ENCODE measurements at places on chromosomes 12 and 14.

GRCh38 chr12:67241482-67241881, 27.7 kb upstream of the CAND1 start:
- DNase-seq: no peak

GRCh38 chr12:26429070-26429691, 233.8 kb downstream of the SSPN start:
- DNase-seq: no peak

GRCh38 chr14:32129124-32129523, 52.0 kb downstream of the ARHGAP5 start:
- DNase-seq: peak; percentile 21

GRCh38 chr14:64659366-64659765, 44.9 kb upstream of the PLEKHG3 start:
- peak; percentile 25 for DNase-seq

- DNase-seq: no peak
Observed at GRCh38 chr14:22489957-22490950, 98.8 kb downstream of the DAD1 start.

GRCh38 chr14:105473677-105474482, 741 bp upstream of the CRIP2 start:
- DNase-seq: peak; percentile 90

DNA sequence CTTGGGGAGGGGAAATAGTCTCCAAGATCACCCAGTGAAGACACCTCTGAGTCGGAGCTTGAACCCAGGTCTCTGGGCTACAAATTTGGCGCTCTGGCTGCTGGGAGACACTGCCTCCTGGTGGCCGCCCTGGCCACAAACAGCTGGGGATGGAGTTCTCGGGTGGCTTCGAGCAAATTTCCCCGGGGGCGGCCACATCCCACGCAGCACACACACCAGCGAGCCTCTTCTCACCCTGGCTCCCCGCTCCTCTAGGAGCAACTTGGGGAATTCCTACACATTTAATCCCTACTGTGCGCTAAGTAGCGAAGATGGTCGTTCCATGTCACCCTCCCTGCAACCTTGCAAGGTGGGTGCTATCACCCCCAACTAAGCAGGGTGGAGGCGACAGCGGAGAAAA, 66.2 kb upstream of the BEGAIN start:
- no peak for DNase-seq

DNA sequence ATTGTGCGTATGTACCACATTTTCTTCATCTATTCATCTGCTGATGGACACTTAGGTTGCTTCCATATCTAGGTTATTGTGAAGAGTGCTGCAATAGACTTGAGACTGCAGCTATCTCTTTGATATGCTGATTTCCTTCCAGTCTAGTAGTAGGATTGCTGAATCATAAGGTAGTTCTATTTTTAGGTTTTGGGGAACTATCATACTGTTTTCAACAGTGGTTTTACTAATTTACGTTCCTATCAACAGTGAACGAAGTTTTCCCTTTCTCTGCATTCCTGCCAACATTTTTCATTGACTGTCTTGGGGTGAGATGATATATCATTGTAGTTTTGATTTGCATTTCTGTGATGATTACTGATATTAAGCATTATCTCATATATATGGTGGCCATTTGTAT, 482.2 kb downstream of the SLC16A7 start:
- no peak for DNase-seq

DNA sequence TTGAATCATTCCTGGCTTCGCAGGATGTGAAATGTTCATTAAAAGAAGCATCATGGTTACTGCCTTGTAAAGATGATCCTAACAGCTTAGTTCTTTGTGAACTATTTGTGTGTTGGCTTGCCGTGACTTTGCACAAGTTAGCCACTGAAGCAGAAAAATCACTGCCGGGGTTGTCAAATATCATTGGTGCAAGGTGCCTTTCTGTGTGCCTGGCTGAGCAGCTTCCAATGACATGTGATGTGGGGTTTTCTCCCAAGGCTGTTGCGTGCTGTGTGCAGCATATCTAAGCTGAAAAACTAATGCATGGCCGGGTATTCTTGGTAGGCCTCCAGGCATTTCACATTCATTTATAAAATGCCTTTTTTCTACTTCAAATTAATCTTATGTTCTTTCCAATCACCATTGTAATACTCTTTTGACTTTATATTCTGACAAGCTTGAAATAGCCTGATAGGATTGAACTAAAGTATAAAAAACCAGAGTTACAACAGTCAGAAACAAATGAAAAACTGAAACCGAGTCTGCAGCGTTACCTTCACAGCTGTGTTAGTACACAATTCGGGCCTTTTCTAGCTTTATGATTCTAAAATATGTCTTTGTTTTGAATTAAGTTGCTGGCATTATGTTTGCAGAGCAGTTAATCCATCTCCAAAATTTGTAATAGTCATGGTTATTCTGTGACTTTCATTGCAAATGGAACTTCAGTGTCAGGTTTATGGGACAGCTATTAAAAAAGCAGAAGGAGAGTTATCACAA, 222.1 kb downstream of the SYT1 start:
- DNase-seq: no peak

- no peak for DNase-seq
Observed at GRCh38 chr12:53623548-53624385, 2.4 kb downstream of the ATF7 start.

DNA sequence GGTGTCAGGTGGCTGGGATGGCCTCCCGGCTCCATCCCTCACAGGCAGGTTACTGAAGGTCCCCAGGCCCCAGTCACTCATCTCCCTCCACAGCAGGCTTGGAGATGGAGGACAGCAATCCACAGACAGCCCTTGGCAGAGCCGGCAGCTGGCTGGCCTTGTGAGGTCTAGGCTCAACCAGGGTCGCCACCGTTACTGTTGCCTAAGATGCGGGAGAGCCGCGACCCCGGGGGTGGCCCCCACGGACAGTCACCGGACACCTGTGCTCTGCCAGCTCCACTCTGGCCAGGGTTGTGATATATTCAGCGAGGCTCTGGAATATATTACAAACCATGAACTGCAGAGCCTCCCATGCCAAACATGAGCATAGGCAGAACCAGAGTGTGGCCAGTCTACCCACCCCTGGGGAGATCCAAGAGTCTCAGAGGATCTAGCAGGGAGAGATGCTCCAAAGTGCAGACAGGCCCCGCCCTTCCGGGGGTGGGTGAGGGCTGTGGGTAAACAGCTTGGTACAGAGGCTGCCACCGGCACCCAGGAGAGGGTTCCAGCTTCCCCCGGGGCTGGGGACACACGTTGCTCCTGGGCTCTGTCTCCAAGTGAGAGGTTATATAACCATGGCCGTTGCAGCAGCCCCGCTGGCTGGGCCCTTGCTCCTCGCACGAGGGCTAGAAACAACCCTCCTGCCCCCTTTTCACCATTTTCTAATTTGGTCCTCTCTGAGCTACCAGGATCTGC, 55.9 kb upstream of the DIO3 start:
- no peak for DNase-seq

DNA sequence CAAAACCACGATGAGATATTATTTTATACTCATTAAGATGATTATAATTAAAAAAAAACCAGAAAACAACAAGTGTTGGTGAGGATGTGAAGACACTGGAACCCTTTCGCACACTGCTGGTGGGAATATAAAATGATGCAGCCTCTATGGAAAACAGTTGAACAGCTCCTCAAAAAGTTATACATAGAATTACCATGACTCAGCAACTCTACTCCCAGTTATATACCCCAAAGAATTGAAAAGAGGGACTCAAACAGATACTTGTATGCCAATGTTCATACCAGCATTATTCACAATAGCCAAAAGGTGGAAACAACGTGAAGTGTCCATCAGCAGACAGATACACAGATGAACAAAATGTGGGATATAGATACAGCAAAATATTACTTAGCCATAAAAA, 53.1 kb downstream of the TAOK3 start:
- DNase-seq: no peak

DNA sequence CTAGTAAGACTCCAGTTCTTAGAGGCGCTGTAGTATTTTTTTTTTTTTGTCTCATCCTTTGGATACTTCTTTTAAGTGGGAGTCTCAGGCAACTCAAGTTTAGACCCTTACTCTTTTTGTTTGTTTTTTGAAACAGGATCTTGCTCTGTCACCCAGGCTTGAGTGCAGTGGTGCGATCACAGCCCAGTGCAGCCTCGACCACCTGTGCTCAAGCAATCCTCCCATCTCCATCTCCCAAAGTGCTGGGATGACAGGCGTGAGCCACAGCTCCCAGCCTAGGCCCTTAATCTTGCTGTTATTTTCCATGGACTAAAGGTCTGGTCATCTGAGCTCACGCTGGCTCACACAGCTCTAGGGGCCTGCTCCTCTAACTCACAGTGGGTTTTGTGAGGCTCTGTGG, 21.3 kb downstream of the GPRC5A start:
- DNase-seq: no peak

GRCh38 chr12:26195641-26196420, 458 bp downstream of the SSPN start:
- DNase-seq: peak; percentile 53

DNA sequence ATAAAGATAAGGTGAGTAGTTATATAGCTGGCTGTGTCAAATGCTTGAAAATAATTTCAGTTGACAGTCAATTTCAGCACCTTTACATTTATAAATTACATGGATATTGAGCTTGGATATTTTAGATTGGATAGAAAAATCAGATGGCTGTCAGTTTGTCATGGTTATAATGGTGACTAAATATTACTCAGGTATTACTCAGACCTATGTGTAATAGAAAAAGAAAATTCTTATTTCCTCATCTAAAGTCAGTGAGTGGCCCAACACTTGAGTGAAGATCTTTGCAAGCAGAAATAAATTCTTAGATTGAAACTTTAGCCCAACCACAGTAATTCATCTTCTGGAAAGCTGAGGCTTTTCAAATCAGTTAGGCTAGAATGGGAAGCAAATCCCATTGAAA, 354.4 kb downstream of the NAV3 start:
- no peak for DNase-seq

DNA sequence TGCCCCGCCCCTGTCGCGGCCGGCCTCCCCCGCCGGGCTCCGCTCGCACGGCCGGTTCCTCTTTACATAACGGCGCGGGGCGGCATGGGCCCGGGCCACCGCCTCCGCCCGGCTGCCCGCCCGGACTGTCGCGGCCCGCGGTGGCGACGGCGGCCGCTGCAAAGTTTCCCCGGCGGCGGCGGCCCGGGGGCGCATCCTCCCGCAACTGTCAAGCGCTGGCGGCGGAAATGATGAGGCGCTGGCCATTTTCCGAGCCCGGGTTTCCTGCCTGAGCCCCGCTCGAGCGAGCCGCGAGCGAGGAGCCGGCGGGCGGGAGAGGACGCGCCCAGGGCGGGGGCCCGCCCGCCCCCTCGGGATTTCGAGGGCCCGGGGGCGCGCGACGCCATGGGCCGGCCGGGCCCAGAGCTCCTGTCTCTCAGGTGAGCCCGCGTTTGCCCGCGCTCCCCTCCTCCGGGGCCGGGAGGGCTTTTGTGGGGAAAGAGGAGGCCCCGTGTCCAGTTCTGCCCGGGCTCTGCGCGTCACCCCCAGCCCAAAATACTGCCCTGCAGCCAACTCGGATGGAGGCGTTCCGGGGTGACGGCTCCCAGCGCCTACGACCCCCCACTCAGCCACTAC, at the start of gene SH2B3:
Gene SH2B3 (plus strand): TSS at position 65 of the 615 bp plus-strand sequence. CDS start 12,223 bp downstream, outside the sequence.
- no peak for DNase-seq

DNA sequence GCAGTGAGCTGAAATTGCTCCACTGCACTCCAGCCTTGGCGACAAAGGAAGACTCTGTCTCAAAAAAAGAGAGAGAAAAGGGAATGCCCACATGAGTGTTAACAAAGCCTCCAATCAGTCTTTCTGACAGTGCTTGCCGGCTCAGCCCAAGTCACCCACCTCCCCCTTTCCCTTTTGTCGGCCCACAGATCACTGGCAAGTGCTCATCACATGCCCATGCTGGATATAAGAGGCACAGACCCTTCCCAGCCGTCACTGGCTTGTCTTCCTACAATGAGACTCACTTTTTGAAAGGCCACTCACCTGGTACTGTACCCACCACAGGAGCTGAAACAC, 70.8 kb downstream of the CCDC88C start:
- DNase-seq: no peak

DNA sequence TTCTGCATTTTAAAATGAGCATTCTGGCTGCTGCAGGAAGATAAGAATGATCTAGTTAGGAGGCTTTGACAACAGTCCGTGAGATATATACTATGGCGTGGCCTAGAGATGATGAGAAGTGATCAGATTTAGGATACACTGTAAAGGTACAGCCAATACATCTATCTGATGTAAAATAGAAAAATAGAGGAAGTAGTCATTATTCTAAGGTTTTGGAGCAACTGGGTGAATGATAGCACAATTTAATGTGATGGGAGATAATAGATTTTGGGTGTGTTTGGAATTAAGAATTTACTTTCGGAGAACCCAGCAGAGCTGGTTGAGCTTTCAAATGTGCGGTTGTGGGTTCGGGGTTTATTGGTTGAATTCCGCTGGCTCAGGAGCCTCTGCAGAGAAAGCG, at the start of gene ANP32D:
Gene ANP32D (plus strand): TSS at position 301 of the 400 bp plus-strand sequence. CDS start 106 bp downstream, outside the sequence.
- no peak for DNase-seq

- DNase-seq: no peak
Observed at GRCh38 chr12:82300611-82301010, 57.6 kb downstream of the CCDC59 start.

- peak; percentile 87 for DNase-seq
Observed at GRCh38 chr12:38904537-38905479, 583 bp downstream of the CPNE8 start.

DNA sequence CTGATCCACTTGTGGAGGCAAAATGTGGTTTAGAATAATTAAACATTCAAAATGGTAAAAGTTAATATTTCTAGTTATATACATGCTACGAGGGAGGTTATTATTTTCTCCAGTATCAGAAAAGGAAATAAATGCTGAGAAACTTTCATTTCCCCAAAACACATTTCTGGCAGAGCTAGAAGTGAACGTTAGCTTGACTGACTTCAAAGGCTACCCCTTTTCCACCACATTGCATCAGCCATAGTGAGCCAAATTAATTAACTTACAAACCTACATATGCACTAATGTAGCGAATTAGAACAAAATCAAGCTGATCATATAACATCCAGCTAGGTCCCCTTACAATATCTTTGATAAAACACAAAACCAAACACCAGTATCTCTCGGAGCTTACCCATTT, 49.3 kb upstream of the RERGL start:
- DNase-seq: no peak

DNA sequence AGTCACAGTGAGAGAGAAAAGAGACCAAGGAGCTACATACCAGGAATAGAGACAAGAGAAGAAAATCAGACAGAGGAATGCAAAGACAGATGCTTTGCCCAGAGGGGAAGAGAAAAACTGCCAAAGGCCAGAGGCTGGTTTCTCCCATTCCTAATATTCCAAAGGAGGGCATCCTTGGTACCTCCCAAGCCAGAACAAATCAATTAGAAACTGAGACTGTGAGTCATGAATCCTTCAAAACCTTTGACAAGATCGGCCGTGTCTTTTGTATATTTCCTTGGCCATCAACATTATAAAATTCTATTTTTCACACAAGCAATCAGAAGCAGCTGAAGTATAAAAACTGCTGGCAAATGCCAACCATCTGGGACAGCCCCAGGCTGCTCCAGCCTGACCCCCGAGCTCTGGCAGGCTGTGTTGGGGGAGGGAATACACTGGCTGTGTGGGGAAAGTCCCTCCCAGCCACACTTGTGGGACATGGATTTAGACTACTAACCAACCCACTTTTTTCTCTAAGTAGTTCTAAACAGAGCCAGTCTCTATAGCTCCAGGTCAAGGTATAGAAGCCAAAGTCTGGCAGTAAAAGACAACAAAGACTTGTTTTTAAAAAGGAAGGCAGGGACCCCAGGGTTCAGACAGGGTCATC, 13.7 kb downstream of the POMT2 start:
- DNase-seq: no peak

All from urothelium cell line (cell line).